ENCODE measurements at places on chromosomes 5 and 9.

DNA sequence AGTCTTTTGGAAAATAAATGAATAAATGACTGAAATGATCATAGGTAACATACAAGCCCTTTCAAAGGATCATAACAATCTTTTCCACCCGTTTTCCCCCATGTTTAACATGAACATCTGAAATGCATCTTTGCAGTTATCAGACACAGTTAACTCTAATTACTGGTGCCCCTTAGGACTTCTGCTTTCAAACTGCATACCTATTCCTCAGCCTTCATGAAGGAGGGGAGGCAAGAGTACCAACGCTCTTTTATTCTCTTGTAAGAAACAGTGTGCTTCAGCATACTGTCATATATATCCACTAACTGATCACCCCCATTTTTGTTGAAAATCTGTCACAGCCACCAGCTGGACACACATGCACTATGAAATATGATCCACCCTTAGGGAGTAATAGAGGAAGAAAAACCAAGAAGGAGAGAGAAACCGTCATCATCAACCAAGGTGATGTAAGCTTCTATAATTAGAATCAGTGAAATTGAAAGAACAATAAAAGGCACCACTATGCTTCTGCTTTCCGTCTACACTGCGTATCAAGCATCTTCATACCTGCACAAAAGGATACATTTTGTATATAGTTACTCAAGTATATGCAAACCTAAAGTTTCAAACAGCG lies 98.7 kb downstream of the RAPGEF6 start:
- no peak for DNase-seq

DNA sequence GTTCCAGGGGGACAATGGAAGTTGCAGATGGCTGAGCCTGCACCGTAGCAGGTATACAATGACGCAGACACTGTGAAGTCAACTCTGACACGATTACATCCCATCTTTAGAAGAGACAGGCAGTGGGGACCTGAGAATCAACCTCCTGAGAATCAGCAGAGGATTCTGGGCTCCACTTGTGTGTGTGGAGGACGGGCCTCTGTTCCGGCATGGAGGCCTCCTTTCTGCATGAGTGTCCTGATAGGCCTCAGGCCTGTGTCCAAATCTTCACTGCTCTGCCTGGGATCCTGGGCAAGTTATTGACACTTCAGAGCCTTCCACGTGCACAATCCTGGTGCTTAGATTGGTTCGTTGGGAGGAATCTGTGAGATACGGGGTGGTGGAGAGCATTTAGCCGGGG lies 151.2 kb upstream of the COL5A1 start:
- DNase-seq: no peak

DNA sequence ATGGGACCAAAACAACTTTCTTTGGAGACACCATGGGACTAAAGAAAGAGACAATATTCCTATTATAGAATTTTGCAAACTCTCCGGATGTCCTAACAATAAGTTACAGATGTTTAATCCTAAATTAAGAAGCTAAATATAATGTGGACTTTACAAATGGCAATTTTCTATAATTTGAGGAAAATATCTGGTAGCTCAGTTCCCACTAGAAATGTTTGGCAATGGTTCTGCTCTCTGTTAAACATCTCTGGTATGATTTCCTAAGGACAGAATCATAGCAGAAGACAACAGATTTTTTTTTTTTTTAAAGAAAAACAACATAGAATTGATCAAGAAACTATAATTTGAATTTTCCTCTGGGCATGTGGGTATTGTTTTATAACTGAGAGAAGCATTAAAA lies 232.8 kb downstream of the ENC1 start:
- no peak for DNase-seq

GRCh38 chr5:35281613-35282012 lies 51.3 kb upstream of the PRLR start:
- no peak for DNase-seq

DNA sequence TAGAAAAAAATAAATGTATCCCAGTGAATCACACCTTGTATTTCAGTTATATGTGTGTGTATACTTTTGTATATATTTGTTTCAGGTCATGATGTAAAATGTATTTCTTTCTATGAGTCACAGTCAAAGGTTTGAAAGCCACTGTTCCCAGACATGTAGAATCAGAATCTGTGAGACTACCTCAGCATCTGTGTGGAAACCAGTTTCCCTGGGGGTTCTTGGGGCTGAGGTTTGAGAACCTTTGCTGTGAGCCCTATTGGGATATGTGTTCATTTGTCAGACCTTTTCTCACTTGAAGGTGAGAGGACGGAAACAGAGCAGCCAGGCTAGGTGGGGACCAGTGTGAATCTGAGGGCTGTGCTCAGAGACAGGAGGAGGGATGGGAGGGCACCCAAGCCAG lies 78.7 kb upstream of the SAP30L start:
- DNase-seq: no peak

DNA sequence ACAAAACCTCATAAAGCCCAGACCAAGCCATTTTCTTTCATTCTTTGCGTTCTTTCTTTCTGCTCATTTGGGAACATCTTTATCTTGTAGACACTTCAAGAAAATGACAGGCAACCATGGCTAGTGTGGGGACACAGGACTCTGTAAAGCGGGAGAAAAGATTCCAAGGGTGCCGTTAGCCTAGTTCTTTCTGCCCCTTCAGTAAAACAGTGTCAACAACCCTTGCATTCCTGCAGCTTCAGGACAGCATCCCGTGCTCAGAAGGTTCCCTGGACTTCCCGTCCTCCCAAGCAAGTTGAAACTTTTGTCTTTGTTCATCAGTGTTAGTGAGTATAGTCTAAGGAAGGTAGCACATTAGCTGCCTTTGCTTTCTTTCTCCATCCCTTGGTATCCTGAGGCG lies 41.9 kb downstream of the TAS2R1 start:
- no peak for DNase-seq

DNA sequence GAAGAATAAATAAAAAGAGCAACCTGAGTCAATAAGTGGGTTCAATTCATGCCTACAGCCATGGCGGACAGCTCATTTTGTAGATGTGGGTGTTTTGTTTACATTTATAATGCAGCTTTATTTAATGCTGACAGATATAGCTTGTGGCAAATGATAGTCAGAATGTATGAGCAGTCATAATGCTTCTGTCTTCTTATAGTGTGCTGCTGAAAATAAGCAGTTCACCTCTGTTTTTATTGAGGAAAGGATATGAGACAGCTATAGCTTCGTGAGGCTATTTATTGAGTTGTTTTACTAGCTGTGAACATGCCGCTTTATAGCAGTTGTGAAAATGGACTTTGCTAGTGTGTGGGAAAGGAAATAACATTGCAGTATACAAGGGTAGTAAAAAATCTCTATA lies 147.4 kb downstream of the PBX3 start:
- no peak for DNase-seq

DNA sequence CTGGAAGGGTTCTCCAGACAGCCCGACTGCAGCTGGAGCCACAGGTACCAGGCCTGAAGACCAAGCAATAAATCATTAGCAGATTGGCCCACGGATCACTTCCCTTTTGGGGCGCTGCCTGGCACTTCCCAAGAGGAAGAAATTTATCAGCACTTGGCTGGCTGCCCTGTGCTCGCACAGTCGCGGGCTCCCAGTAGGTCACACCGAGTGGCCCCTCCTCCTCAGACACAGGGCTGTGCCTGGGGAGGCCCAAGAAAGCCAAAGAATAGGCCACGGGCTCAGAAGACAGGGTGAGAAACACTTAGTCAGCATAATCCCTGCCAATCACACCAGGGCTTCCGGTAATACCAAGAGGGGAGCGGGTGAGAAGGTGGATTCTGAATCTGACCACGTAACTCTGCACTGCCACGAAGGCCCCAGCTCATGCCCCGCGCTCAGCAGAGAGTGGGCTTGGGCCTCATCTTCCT lies 115.7 kb upstream of the MSX2 start:
- DNase-seq: no peak

DNA sequence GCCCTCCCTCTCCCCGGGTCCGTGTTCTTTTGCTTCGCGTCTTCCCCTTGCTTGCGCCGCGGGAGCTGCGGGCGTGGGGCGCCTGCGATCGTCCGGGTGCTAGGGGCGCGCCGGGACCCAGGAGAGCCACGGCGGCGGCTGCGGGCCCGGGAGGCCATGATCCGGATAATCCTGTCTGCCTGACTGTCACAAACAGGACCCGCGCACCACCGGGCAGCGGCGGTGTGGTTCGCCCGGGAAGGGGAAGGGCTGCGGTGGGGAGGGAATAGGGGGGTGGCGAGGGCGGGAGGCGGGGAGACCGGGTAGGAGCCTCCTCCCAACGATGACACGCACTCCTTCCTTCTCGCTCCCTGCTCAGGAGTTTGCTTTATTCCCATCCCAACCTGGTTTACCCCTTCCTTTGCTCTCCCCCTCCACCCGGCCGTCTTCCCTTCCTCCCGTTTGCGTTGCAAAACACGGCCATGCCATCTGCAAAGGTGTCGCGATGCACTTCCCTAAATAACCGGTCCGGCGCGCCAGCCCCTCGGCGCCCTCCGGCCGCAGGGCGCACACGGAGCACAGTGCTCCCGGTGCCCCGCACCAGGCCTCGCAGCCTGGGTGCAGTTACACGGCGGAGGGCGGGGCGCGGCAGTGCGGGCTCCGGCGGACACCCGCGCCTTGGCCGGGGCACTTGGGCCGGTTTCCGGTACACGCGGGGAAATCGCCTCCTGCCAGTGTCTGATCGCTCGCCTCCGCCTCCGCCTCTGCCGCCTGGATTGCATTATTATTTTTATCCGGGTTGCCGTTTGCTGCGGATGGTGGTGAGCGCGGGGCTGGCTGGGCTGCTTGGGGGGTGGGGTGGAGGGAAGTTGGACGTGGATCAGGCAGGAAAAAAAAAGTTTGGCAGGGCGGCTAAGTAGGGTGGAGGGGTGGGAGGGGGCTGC lies 1.5 kb downstream of the SMARCA2 start:
- peak; percentile 55 for DNase-seq

DNA sequence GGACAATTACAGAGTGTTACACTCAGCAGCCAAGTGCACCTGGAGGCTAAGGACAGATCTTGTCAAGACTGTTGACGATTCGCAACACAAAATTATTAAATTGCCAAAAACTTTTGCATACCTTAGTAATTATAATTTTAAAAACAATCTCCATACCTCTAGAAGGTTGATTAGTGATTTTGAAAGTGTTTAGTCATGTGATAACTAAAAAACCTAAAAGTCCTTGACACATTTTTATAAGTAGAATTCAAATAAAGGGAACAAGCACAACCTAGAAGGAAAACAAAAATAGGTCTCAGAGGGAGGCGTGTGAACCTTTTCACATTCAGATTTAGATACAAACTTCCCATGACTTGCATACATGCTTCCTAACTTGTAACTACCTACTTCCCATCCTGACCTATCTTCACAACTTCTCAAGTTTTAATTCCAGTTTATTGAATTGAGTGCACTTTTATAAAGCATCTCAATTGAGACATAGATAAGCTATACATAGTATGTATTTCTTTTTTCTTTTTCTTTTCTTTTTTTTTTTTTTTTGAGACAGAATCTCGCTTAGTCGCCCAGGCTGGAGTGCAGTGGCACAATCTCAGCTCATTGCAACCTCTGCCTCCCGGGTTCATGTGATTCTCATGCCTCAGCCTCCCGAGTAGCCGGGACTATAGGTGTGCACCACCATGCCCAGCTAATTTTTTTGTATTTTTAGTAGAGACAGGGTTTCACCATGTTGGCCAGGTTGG lies 5.8 kb downstream of the ZNF367 start:
- no peak for DNase-seq

- DNase-seq: no peak
Measured at GRCh38 chr5:149418910-149419531, 39.9 kb upstream of the IL17B start.
